ENCODE measurements at places on chromosomes 12 and 14. TPM values are rescaled to one million over a fixed set of nuclear protein-coding genes. Genes with fewer than 3 reads are reported as not detected.

DNA sequence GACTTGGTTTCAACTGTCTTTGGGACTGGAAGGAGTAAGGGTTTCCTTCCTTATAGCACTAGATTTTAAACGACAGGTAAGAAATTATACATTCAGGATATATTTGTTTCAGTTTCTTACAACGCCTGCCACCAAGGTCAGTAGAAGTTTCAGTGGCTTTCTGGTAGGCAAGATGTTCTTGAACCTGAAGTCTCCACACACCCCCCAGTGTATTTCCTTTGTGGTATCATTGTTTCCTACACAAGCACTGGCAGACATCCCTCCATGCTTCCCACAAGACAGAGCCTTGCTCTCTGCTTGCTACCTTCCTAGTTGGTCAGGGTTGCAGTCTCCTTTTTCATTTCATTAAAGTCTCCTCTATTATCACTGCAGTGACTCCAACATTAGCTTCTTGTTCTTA is 283.1 kb downstream of the FLRT2 start:
- H3K36me3 ChIP-seq = no peaks in the 10 kb centered on the region
- H3K27me3 ChIP-seq = no peaks in the 10 kb centered on the region
- no peak for DNase-seq
- no peak overlapping the region for H3K27ac ChIP-seq

DNA sequence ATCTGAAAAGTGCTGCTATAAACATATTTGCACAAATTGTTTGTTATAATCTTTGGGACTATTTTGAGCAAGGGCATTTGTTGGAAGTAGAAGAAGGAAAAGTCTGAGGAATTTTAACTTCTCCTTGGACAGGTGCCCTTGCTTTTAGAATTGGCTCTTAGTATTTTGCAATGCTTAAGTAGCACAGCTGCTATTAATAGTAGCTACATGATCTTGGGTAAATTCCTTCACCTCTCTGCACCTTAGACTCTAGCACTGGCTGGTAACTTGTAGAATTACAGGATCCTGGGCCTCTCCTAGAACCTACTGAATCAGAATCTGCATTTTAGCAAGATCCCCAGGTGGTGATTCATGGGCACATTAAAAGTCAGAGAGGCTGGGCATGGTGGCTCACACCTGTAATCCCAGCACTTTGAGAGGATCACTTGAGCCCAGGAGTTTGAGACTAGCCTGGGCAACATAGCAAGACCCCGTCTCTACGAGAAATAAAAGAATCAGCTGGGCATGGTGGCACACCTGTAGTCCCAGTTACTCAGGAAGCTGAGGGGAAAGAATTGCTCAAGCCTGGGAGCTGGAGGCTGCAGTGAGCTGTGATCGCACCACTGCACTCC is 10.8 kb upstream of the TMEM120B start:
- H3K4me3 ChIP-seq = no peak overlapping the region
- H3K27ac ChIP-seq = peak overlapping the region; percentile 83
- DNase-seq = no peak
- H3K27me3 ChIP-seq = no peaks in the 10 kb centered on the region

DNA sequence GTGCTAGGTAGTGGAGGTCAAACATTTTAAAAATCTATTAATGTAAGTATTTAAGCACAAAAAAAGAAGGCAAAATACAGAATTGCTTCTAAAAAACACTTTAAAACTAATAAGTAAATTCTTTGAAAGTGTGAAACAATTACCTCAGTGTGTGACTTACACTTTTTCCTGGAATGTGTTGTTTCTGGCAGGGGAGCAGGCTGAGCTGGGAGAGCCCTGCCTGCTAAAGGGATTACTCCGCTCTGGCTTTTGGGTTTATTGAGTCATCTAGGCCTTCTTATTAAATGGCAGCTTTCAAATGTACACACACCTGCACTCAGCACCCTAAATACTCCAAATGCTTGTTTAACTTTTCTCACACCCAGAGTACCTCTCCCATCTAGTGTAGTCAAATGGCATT is 279.8 kb downstream of the AKAP6 start:
- no peaks in the 10 kb centered on the region for H3K36me3 ChIP-seq
- H3K27me3 ChIP-seq = no peaks in the 10 kb centered on the region
- H3K27ac ChIP-seq = no peak overlapping the region
- H3K4me1 ChIP-seq = peaks cover 3% of the 10 kb centered on the region

IAPP gene
- not detected for total RNA-seq

All from upper lobe of left lung (tissue), 6 donors.